ENCODE measurements at places on chromosomes 12 and 14.
A peak's percentile ranks its signal among the peaks of the same experiment; 100 is the strongest.

GRCh38 chr14:68968721-68969120, 10.4 kb downstream of the ACTN1 start:
- no peak for DNase-seq

DNA sequence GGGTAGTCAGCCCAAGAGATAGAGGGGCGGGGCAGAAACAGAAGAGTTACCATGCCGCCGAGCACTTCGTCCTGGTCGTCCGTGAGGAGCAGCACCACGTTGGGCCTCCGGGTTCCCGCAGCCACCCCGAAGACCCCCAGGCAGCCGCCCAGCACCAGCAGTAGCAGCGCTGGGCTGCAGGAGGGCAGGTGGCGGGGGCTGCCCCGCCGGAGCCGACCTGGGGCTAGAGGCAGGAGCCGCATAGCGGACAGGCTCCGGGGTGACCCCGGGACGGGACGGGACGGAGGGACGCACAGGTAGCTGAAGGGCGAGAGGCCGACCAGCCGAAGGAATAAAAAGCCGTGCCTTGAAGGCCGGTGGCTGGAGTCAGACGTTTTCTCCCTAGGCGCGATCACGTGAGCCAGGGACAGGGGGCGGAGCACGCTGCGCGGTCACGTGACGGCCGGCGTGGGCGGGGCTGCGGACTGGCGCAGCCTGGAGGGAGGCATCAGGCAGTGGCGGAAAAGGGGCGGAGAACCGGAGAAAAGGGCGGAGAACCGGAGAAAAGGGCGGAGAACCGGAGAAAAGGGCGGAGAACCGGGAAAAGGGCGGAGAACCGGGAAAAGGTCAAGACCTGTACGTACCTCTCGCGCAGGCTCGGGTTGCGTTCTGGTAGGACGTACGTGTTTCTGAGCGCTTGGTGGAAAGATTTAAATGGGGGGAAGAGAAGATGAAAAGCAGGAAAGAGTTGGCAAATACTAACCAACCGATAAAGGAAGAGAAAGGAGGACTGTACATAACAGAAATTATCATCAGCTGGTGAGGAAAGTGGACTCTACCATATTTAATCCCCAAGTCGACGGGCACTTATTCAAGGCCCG, at the start of gene GNS:
GNS (minus strand) TSS at position 372 of the 860 bp plus-strand sequence; CDS start at position 242, 130 bp downstream.
- DNase-seq, result peak; percentile 98

DNA sequence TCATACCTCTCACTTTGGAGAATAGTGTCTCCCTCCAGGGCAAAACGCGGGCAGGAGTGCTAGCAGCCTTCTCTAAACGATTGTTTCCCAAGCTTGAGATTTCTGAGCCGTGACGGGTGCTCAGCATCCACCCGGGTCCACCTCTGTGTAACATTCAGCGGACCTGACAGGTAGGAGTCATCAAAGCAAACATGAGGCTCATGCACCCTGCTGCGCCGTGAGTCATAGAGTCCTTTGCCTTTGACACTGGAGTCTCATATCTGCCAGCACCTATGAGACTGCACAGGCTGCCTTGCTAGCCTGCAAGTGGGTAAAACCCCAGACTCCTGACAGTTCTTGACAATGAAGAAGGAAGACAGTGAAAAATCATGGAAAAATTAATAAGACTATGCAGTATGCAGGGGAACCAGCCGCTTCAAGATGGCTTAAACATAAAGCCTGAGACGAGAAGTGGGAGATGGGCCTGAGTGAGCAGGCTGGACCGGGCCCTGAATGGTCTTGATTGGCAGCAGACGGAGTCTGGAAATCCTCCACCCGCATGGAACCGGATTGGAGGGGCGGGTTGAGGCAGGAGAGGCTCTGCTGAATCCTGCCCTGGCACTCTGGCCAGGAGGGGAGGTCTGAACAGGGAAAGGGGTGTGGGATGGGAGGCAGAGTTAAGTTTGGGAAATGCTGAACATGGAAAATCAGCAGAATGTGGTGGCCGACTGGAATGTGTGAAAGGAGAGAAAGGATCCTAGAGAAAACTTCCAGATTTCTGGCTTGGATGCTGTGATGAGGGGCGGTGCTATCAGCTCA, 54.2 kb downstream of the LGMN start:
- DNase-seq, result no peak

DNA sequence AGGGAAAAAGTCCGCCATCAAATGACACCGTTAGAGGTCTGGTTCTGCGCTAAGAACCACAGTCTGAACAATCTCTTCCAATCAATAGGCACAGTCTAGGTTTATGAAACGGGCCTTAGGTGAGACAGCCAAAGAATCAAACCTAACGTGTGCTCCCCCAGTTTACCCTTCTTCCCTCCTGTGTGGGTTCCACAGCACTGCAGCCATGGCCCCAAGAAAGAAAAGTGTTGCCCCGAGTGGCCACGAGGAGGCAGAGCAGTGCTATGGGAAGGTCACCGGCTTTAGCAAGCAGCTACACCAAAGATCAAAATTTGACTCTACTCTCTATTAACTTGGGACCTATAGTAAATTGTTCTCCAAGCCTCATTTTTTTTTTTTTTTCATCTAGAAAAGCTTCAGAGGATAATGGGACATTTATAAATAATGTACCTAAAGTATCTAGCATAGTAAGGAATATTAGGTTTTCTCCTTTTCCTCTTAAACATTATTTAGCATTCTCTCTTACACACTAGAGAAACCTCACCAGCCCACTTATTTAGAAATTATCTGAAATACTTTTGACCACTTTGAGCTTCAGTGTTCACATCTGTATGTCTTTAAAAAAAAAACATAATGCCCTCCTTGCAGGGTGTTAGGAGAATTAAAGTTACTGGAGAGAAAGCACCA, 70.2 kb upstream of the GPHB5 start:
- peak; percentile 57 for DNase-seq

DNA sequence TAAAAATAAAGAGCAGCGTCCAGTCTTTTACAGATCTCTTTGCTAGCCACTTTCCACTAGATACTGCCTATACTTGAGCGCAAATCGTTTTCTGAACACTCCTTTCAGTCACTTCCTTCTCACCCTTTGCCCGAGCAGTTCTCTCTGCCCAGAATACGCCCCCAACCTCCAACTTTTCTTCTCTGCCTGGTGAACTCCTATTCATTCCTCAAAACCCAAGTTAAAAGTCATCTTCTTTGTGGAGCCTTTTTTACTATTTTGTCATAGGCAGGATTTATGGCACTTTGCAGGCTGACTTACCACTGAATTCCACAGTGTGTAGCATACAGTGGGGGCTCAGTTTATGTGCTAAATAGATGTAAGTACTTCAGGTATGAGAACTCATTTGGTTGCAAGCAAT, 4.0 kb downstream of the CCDC63 start:
- DNase-seq, result no peak

DNA sequence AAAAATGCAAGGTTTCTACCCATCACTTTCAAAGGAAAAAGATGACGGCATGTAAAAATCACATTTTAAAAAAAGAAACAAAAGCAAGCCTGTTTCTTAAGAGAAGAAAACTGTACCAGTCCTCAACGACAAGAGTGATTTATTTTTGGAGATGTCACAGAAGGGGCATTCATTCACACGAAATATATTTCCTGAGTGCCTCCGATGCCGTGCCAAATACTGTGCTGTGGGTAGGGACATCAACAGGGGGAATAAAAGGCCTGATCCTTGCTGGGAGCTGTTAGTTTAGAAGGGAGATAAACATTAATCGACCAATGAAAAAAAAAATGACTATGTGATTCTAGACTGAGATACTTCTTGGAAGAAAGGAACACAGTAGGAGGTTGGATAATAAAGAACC, 297.5 kb upstream of the SOX5 start:
- no peak for DNase-seq

DNA sequence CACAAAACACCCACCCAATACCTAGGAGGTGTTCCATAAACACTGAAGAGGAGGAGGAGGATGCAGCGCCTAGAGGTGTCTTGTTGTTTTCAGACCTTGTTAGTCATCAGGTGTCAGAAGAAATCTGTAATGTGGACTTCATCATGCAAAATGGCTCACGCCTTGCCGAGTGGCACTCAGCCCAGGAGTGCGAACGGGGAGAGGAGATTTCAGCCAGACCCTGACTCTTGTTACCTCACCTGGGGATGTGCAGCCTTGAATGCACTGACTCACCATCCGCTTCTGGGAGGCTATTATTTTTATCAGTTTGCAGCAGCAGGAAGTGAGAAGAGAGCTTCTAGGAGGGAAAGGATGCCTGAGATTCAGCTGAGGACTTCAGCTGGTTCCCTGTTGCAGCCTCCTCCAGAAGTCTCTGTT, 48.2 kb upstream of the PLXNC1 start:
- no peak for DNase-seq

GRCh38 chr14:89221109-89221810, 195.8 kb downstream of the FOXN3 start:
- peak; percentile 41 for DNase-seq

DNA sequence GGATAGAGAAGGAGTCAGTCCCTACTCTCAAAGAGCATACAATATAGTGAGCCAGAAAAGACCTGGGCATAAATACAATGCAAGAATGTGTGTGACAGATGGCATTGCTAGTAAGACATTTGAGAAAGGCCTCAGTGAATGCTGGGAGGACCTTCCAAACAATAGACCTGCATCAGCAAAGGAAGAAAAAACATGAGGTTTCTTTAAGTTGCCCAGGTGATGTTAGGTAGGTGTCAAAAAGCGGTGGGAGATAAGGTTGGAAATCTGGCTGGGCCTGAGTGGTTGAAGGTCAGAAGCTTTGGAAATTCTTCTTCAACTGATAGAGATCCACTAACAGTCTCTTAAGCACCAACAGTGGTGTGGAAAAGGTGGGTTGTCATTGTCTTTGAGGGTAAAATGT, 50.5 kb upstream of the FRS2 start:
- no peak for DNase-seq

- DNase-seq, result peak; percentile 4
Measured at GRCh38 chr14:80212023-80212397, 706 bp upstream of the DIO2 start.

DNA sequence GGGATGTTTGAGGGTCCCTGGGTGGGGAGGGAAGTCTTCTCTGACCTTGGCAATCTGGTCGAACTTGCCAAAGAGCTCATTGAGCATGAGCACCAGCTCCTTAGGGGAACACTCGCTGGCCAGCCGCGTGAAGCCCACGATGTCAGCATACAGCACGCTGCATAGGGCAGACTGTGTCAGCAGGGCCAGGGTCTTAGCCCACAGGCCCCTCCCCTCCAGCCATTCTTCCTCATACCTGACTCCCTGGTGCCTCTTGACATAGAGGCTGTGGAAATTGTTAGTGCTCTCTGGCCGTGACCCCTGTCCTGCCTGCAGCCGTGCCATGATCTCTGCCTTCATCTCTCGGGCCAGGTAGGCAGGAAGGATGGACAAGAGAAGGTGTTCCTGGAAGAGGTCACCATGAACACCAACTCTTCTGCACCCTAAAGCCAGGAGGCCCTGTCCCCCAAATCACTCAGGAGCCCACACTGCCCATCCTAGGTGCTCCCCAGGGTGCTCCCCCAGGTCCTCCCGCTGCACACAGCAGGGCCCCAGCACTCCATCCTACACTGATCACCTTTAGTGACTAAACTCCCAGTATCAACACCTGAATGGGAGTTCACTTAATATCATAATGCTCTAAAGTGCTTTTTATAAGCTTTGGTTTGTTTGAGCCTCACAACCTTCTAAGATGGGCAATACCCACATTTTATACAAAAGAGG, 3.7 kb downstream of the ADCY4 start:
- DNase-seq, result no peak

- no peak for DNase-seq
Measured at GRCh38 chr12:20883288-20883687, 72.8 kb downstream of the SLCO1B3 start.

GRCh38 chr14:24063263-24063836, 8.0 kb upstream of the CPNE6 start:
- no peak for DNase-seq

- no peak for DNase-seq
Measured at GRCh38 chr14:100473249-100473648, 114.0 kb downstream of the BEGAIN start.

GRCh38 chr14:92986254-92987147, 63.6 kb downstream of the CHGA start:
- DNase-seq, result no peak

DNA sequence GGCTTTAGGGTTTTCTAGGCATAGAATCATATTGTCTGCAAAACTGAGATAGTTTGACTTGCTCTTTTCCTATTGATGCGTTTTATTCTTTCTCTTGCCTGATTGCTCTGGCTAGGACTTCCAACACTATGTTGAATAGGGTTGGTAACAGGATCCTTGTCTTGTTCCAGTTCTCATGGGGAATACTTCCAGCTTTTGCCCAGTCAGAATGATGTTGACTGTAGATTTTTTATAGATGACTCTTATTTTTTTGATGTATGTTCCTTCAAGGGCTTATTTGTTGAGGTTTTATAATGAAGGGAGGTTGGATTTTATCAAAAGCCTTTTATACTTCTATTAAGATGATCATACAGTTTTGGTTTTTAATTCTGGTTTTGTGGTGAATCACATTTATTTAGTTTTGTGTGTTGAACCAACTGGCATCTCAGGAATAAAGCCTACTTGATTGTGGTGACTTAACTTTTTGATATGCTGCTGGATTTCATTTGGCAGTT, 478.2 kb downstream of the TMEM117 start:
- DNase-seq, result no peak

DNA sequence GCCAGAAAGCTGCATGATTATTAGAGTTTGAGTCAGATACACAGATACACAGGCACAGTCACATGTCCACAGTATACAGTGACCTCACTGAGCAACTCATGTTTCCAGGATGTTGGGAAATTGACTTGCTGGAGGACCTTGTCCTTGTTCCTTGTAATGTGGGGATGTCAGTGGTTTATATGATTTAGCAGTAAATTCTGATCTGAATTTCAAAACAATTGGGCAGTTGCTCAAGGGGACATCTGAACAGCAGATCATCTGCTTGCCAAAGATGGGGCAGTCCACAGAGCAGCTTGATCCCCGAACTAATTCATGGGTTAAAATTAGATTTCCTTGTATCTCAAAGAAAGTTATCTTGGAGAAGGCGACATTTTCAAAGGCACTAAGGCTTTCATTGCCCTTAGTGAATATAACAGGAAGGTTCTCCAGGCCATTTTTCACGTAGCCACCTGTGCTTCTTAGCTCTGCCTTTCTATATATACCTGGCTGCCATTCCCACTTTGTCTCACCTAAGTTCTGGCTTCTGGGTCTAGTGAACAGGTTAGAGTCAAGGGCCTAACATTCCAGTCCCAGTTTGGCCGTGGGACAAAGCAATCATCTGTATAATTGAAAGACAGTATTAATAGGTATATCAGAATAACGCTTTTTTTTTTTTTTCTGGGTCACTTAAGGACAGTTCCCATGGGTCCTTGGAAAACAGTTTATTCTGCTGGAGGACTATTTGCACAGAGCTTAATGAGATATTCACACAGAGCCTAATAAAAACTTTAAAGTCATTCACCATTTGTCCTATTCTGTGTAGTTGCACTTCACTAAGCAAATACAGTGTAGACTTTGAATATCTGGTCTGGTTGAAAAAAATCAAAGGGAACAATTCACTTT, 64.9 kb upstream of the STRN3 start:
- DNase-seq, result peak; percentile 99

DNA sequence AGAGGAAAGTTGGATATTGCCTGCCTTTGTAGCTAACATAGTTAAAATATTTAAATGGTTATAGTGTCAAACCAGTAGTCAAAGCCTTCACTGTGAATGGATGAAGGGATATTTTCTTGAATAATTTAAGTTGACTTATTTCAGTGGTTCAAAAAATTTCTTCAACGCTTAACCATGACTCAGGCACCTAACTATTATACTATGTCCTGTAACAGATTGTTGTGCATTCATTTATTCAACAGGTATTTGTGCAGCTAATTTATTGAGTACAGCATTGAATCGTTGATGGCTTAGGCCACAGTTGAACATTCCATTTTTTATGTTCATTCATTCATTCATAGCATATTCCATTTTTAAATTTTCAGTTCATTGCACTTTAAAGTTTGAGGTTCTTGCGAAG, 9.2 kb downstream of the HIF1A start:
- no peak for DNase-seq

All from inflammatory macrophage (primary cell).